Fibroblast of gingiva (primary cell): ENCODE measurements at places on chromosomes 16 and 17.

GRCh38 chr17:31274252-31274651, 22.8 kb downstream of the OMG start:
- DNase-seq = peak; percentile 85

DNA sequence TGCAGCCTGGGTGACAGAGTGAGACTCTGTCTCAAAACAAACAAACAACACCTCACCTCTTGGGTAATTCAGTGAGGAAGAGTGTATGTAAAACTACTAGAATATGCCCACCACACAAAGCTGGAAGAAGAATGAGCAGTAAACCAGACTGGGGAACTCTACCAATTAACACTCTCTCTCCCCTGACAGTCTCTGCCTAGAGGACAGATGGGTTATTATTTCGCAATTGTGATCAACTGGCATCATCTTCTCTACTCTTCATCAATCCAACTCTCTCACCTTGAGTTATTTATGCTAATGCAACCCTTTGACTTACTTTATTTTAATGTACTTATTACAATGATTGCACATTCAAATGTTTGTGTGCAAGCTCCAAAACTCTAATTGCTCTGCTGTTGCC, 205.6 kb downstream of the XYLT1 start:
- DNase-seq = no peak

DNA sequence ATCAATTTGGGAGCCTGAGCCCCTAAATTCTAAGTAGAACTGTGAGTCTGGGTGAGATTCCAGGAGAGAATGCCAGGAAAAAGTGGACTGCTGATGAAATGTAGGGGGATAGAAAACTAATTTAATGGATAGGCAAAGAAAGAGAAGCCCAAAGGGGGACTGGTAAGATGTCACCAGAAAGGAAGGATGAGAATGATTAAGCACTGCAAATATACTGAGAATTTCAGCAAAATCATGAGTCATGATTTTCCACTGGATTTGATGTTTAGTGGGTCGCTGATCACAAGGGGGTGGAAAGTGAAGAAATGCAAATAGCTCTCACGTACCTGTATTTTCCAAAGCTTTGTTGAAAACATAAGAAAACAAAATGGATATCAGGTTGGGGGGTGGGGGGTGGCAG, 201.8 kb downstream of the SLC39A11 start:
- DNase-seq = peak; percentile 46

GRCh38 chr17:11554542-11554941, 43.7 kb upstream of the DNAH9 start:
- no peak for DNase-seq

GRCh38 chr16:30457256-30457655, 11.6 kb upstream of the SEPHS2 start:
- DNase-seq = no peak

DNA sequence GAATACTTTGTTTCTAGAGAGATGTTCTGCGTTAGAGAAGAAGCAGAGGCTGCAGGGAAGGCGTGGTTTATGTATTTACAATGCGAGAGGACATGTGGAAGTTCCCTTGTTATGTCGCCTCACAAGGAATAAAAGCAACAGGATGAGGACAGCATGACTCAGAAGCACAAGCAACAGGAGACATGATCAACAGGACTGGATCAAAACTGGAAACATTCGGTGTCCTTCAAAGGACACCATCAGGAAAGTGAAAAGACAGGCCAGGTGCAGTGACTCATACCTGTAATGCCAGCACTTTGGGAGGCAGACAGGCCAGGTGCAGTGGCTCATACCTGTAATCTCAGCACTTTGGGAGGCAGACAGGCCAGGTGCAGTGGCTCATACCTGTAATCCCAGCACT, 52.6 kb downstream of the CCDC57 start:
- DNase-seq = no peak

- no peak for DNase-seq
These were observed 39.1 kb downstream of the CCDC57 start for GRCh38 chr17:82173351-82174041.

DNA sequence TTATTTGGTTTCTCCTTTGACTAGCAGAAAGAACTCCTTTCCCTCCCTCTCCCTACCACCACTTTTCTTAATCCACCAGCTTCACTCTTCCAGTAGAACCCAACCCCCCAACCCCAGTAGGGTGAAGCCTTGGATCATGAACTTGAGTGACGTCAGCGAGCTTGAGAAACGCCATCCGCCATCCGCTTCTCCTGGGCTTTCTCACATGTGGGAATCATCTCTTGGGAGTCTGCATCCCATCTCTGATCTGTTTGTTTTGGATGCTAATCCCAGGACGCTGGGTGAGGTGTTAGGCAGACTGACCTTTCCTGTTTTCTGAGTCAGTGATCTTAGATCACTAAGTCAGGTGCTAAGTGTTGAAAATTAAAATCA, 16.0 kb upstream of the SOX9 start:
- DNase-seq = no peak

DNA sequence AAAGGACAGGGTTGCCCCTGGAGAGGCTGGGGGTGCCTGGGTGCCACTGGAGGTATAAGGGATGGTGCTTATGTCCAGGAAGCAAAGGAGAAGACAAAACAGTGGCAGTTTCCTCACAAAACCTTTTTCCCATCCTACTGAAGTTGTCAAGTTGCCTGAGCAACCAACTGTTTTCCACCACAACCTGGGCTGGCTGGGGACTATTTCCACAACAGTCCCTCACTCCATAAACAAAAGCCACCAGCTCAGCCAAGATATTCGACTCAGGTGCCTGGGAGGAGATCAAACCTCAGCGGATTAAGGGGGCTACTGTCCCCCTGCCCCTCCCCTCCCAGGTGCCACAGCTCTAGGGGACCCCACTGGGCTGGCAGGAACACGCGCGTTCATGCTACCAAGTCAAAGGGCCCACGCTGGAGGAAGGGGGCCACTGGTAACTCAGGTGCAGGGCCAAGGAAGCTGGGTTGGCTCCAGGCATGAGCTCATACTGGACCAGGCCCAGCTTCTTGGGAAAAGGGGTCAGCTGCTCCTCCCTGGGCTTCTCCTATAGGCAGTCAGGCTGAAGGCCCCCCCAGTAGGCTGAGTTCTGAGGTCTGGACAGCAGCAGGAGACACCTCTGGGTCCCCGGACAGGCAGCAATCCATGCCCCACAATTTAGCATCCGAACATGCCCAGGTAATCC, 45.7 kb upstream of the MRPS23 start:
- DNase-seq = no peak

- DNase-seq = no peak
These were observed 32.5 kb downstream of the DGKE start for GRCh38 chr17:56866496-56866895.

GRCh38 chr17:73594025-73594424, 50.2 kb downstream of the SDK2 start:
- no peak for DNase-seq

DNA sequence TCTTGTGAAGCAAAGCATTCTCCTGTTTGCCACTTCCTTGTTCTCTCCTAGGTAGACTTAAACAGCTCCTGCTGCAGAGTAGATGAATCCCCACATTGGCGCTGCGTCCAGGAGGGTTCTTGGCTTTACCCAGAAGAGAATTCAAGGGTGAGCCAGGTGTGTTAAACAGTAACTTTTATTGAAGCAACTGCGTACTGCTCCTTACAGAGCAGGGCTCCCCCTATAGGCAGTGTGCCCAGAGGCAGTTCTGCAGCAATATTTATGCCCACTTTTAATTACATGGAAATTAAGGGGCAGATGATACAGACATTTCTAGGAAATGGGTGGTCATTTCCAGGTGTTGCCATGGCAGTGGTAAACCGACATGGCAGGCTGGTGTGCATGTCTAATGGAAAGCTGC, 987.6 kb upstream of the RBFOX1 start:
- no peak for DNase-seq

- no peak for DNase-seq
These were observed 82.7 kb upstream of the PLCG2 start for GRCh38 chr16:81696166-81696960.
